ENCODE measurements at places on chromosomes 5 and 9. TPM values are rescaled to one million over a fixed set of nuclear protein-coding genes. Genes with fewer than 3 reads are reported as not detected.

DNA sequence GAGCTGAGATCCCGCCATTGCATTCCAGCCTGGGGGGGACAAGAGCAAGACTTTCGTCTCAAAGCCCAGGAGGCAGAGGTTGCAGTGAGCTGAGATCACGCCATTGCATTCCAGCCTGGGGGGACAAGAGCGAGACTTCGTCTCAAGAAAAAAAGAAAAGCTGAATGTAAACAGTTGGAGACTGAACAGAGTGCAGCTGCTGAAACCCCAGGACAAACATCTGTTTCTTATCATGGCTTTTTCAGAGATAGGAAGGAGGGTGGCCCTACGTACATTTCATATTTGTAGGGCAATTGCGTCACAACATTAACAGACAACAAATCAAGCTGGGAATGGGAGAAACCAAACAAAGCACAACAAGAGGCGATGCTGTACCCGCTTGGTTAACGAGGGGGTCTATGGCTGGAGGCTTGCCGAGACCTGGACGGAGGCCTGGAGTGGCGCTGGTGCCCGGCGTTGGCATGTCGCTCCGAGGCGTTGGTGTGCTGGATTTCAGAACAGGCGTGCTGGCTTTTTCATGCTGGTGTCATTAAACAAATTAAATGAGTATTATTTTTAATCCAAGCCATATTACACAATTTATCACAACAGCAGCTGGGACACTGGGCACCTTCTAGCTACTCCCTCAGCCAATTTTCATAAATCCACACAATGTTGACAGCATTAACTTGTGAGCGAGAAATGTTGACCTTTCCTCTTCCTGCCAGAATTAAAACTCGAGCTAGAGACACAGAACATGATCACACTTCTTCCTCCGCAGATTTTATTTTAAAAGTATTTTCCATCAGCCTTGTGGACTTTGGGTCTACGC, 76.1 kb downstream of the TLE1 start:
- DNase-seq, result peak; percentile 13

DNA sequence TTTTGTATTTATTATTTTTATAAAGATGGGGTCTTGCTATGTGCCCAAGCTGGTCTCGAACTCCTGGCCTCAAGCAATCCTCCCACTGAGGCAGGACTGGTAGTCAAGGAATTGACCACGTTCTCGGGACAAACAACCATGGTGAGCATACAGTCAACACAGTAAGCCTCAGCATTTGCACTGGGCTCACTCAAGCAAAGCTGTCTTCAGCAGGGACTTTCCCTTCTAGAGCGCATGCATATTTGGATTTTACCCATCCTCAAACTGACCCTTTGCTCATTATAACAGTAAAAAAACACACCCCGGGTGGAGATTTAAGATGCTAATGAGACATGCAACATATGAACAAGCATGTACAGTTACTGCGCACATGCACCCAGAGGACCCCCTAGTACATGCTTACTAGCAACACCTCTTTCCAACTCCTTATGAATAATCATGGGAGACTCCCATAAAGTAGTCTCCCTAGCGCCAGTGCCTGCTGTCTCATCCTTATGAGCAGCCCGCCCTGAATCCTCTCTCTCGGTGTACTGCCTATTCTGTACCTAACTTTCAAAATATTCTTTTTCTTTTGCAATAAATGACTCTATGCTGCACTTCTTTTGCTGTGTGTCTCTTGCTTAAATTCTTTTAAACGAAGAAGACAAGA, 41.5 kb downstream of the C5orf22 start:
- DNase-seq, result no peak

- DNase-seq, result no peak
Measured at GRCh38 chr5:12292610-12293204, 388.5 kb upstream of the CTNND2 start.

Gene GLRA1
- not detected for total RNA-seq

- no peak for DNase-seq
Measured at GRCh38 chr9:121732886-121733285, 81.5 kb downstream of the DAB2IP start.

Data from body of pancreas (tissue), 4 donors.